AG04450 (cell line): ENCODE measurements at places on chromosomes 2 and 18. TPM values are rescaled to one million over a fixed set of nuclear protein-coding genes. Genes with fewer than 3 reads are reported as not detected.
A peak's percentile ranks its signal among the peaks of the same experiment; 100 is the strongest.

Gene GLS
- polyA plus RNA-seq, result 144 and 206 TPM in 2 replicates

DNA sequence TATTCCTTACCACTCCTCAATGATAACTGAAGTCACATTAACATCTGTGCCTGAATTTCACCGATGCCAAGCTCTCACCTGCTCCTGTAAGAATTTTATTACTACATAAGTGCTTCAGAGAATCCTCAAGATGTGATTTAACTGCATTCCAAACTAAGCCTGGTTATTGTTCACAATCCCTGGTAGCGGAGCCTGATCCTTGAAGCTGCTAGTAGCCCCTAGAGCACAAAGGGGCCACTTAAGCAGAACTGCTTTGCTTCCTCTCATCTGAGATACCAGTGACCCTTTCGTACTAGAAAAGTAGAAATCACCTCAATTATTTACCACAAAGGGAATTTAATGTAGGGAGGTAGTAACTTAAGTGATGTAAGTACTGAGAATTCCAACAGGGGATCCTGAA lies 529.6 kb downstream of the CPS1 start:
- DNase-seq, result no peak

- no peak for DNase-seq
Observed at GRCh38 chr18:58320907-58321561, 277.0 kb downstream of the NEDD4L start.

DNA sequence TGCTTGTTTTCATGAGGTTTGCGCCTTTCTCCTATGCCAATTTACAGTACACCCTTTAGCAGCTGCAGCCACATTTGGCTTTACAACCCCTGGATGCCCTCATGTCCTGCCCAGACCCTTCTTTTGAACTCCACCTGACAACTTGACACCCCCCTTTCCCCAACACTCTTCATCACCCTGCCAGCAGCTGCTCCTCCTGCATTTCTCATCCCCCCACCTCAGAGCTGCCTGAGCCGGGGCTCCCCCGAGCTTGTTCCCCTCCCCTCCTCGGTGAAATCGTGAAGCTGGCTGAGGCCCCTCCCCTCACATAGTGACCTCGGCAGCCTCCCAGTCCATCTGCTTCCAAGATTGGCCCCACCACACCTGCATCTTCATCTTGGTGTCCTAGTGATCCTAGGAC lies 40.5 kb downstream of the LRRFIP1 start:
- DNase-seq, result no peak

DNA sequence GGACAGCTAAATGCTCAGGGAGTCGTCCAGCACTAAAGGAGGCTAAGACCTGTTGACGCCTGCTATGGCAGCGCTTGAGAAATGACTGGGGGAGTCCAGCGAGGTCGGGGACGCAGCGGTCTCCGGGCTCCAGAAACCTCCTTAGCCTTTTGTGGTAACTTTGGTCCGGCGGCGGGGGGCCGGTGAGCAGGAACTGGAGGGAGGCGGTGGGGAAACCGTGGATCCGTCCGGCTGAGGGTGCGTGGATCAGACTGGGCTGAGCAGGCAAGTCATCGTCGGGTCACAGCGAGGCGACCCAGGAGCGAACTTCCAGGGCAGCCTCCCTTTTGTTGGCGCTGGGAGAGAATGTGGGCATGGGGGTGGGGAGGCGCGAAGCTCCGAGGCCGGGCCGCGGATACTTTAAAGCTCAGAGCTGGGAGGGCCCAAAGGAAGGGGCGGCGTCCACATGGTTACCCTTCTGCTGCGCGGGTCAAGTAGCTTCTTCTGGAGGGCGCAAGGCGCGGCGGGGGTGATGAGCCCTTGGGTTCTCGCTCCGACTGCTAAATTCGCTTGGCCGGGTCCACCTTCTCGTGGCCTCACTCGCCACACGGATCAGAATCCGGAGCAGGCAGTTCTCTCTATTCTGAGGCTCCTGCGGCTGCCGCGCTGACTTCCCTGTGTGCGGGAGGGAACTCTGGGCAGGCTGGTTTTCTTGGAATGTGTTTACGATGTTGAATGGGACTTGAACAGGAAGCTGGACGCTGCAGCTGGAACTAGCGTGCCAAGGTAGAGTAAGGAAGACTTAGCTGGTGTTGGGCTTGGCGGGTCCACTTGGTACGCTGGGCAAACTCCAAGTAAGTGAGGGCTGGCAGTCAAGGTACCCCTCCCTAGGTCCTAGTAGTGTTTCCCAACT lies 920 bp downstream of the GULP1 start:
- peak; percentile 68 for DNase-seq

DNA sequence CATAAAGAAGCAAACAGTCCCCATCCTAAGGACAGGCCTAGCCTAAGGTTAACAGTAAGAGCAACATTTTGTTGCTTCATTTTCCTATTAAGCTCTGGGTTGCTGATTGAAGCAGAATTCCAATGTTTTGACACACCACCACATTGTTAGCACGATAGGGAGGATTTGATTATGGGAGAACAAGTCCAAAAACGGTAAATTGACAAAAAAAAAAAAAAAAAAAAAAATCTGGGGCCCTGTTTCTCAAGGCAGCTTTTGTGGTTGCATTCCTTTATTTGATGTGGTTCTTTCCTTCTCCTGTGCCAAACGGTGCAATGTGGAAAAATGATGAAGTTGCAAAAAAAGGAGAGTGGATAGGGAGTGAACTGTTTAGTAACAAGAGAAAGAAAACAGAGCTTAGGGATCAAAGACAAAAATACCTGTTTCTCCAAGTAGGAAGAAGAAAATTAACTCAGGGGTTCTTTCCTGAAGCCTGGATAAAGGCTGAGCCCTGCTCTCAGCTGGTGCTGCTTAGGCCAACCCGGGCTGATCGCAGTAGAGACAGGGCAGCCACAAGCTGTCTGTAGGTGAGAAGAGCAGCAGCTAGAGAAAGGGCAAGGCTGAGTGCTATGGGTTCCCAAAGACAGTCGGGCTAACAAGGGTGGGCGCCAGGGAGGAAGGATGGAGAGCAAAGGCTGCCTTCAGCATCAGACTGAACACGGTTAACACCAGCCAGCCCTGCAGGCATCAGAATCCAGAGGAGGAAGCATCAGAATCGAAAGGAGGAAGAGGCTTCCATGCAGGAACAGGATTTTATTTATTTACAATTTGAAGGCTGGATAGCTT lies 167.8 kb upstream of the FOSL2 start:
- peak; percentile 79 for DNase-seq

DNA sequence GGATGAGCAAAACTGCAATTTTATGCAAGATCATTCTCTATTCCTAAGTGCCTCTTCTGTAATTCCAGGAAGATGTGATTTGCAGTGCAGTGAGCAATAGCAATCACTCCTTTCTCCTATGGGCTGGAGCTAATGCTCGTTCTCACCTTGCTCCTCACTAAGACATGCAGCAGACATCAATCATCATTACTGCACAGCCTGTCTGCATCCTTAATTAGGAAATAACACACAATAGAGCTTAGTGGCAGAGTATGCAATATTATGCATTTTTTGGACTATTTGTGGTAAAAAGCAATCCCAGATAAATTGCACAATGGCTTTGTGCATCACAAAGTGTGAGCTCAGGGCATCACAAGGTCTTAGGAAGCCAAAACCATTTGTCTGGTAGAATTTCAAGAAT lies 32.6 kb upstream of the RAPH1 start:
- no peak for DNase-seq

GRCh38 chr2:23571527-23572282 lies 186.7 kb downstream of the KLHL29 start:
- DNase-seq, result no peak

- DNase-seq, result no peak
Observed at GRCh38 chr18:10908760-10909159, 240.6 kb downstream of the PIEZO2 start.

Gene DNMT3A
- 4.1 and 6.8 TPM in 2 replicates for polyA plus RNA-seq

DNA sequence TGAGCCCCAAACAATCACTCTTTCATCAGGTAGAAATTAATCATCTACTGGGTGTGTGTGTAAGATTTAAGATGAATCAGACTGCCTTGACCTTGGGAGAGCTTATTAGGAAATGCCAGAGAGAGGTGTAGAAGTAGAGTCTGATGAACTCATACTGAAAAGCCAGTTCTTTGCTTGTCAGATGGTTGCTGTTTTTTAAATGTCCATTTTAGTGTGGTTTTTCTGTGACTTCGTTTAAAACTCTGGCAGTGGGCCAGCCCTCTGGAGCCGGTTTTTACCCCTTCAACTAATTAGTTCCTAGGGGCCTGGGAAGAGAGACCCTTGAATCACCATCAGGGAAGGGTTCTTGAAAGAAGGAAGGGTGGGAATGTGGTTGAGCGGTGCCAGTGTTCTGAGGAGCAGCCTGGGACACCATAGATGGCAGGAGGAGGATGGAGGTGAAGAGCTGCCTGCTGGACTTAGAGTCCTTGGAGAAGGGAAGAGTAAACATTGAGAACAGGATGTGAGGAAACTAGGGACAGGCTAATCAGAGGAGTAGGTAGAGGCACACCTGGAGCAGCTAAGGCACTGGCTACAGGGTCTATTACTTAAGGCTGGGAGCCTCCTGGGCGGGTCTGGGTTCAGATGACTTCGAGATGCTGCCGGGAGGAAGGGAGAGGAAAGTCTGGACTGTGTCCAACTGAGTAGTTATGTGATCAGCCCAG lies 66.1 kb downstream of the LRRFIP1 start:
- DNase-seq, result no peak

DNA sequence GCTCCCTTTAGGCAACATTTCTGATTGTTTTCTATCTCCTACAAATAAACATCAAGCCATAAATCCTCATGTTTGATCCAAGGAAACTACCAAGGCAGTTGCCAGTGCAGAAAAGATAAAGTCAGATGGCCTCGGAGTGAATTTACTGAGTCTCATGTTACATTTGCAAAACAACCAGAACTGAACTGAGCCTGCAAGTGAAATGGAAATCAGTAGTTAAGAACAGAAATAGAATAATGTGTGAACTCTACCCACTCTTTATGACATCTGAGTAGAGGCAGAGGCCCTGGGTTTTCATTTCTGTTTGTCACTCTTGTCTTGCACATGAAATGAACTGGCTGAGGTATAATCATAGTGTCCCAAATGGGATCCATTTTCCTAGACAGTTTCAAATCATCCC lies 20.4 kb upstream of the DAPL1 start:
- DNase-seq, result no peak

Gene PECR
- 12.7 and 16.7 TPM in 2 replicates for polyA plus RNA-seq

Gene CRYGD
- polyA plus RNA-seq, result not detected in 2 replicates

Gene FEV
- polyA plus RNA-seq, result not detected in 2 replicates

GRCh38 chr2:146624430-146625160 lies 1220.2 kb upstream of the ACVR2A start:
- DNase-seq, result no peak

DNA sequence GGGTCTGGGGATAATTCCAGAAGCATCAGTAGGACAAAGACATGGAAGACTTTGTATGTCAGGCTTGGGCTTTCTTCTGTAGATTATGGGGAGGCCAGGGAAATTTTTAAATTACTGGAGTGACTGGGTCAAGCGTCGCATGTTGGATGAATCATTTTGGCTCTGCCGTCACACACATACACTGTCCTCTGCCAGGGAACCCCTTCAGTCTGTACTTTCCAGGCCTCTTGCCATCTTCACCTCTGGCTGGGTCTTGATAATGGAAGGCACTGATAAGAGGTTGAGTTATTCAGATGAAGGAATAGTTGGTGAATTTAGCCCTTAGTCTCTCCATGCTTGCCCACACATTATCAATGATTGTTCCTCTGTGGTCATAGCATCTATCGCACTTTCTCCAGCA lies 895.1 kb upstream of the CELF4 start:
- DNase-seq, result no peak
